Tibial artery (tissue), 4 donors: ENCODE measurements at places on chromosomes 11 and 22.
A peak's percentile ranks its signal among the peaks of the same experiment; 100 is the strongest.

DNA sequence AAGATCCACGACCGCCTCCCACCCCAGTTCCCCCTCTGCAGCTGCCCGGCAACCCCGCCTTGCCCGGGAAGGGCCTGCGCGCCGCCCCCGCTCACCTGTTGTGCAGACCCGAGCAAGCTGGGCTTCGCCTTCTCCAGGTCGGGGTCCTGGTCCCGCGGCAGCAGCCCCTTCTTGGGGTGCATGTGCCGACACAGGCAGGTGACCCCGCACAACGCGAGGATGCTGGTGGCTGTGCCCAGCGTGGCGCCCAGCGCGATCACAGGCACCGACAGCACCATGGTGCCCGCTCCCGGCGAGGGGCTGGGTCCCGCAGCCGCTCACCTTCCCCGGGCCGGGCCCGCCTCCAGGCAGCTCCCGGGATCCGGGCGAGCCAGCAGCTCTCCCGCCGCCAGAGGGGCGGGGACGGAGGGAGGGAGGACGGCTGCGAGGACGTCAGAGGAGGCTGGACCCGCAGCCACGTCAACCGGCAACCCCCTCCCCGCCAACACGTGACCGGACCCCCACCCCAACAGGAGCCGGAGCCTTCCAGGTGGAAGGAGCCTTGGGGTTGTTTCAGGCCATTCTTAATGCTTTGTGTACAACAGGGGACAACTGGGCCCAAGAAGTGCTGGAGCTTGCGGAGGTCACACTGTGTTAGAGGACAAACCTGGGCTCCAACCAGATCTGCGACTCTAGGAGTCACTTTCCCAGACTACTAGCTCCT is at the start of gene SYT13:
TSS of gene SYT13 (minus strand) at position 412 of the 703 bp plus-strand sequence. CDS start at position 278, 134 bp downstream.
- no peak for DNase-seq

GRCh38 chr11:76629116-76629852 is 41.3 kb downstream of the LRRC32 start:
- peak; percentile 73 for DNase-seq

DNA sequence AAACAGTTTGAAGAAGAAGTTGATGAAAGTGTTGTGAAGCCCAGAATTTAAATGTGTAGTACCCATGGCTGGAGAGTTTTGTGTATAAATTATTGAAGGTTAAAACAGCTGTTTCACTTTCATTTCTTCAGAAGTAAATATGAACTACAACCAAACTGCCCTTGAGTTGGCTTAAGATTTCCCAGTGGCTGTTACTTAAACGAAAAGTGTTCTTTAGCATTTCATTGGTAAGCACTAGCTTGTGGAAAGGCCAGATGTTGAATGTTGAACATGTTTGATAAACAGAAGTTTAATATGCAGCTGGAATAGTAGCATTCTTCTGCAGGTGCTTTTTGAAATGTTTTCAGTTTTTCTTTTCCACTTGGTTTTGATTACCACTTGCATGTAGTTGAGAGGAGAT is 83.2 kb upstream of the TNRC6B start:
- DNase-seq: no peak

DNA sequence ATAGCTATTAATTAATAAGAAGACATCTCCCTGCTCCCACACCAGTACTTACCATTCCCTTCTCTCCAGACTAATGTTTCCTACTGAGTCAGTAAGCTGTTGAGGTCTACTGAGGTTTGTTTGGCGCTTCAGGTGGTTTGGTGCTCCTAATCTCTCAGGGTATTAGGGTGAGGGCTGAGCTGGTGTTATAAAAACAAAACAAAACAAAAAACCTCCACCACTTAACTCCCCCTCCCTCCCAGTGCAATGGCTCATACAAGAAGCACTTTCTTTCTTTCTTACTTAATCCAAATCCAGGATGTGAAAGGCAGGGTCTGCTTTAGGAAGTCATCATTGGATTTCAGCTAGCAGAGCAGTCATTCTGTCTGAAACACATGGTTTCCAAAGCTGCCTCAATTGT is 15.3 kb downstream of the CSTPP1 start:
- no peak for DNase-seq

GRCh38 chr11:131944736-131945135 is 574.3 kb downstream of the NTM start:
- DNase-seq: no peak

- DNase-seq: no peak
Measured at GRCh38 chr22:39543095-39543494, 10.5 kb upstream of the RPS19BP1 start.

GRCh38 chr11:20964985-20965384 is 295.6 kb downstream of the NELL1 start:
- DNase-seq: no peak

- DNase-seq: no peak
Measured at GRCh38 chr22:24156141-24156912, 25.0 kb upstream of the SUSD2 start.

DNA sequence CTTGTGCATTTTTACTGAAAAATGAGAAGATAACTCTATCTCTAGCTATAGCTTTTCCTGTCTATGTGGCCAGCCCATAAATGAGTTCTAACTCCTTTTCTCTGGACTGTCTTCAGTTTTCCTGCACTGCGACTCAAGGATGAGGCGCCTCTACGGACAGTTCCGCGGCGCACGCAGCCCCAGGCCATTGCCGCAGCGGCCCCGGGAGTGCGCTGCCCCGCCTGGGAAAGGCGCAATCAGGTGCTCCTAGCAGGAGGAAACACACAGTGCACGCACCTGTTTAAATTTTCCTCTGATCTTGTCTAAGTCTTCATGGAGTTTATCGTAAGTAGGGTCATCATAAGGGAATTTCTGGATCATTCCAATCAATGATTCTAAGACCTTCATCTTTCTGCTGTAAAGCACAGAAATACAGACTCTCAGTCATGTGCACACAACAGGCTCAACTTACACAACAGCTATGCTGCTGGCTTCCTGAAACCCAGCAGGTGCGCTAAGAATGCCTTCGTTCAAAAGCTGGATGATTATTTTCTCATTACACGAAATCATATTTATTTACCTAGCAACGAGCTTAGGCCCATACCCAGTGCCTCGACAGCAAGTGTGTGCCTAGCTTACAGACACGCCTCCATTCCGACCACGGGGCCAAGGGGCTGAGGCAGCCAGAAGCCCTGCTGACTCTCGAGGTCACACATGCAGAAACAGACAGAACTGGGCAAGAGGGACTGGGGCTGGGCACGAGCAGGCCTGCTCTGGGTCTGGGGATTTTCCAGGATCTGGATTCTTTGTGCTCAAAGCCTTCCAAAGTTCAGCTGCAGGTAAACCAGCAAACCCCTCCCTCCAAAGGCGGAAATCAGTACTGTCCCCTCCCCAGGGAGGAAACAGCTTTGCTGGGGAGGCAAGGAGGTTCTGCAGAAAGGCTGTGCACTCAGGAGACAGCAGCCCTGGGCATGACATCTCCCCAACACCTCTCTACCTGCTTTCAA is 7.2 kb downstream of the LTO1 start:
- DNase-seq: no peak

DNA sequence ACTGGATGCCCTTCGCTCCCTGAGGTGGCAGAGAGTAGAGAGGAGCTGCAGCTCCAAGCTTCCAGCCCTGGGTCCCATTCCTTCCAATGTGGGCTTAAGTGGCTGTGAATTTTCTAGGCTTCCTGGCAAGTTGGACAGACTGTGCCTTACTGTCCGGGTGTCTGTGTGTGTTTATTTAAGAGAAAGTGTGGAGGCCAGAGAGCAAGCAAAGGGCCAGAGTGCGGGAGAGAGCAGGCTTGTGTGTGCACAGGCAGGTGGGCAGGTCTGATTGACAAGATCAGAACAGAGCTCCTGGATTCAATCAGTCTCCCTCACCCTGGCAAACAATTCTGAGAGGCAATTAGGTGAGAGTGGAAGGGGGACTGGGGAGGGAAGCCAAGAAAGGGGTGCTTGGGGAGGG is 347.0 kb downstream of the CADM1 start:
- no peak for DNase-seq

- DNase-seq: no peak
Measured at GRCh38 chr22:32627091-32627490, 152.5 kb downstream of the FBXO7 start.

DNA sequence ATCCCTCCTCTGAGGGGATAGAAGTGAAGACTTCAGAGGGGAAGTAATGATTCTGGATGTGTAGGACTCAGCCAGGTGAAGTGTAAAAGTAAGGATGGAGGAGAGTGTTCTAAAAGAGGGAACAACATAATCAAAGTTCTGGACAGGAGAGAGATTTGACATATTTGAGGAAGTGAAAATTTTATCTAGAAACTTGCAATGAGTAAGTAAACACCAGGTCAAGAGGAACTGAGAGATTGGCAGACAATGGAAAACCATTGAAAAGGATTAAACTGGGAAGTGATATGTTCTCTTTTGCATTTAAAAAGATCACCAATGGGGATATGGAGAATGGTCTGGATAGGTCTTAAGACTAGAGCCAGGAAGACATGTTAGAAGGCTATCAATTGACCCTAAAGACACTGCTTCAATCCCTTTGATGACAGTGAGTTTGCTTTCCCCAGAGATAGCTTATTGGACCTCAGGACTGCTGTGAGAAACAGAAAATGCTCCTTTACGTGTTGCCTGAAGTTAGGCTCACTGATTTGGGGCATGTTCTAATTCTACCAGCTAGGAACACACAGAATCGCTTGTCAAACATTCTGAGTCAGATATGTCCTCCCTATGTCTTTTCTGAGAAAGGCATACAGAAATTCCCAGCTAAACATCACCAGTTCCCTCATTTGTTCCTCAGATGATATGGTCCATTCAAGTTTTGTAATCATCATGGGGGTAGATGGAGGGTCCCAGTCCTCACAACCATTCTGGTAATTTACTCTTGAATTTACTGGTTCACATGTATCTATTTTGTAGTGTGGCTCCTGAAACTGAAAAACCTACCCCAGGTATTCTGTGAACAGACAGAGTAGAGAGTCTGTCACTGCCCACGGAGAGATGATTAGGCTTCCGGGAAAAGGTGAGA is 144.9 kb downstream of the MAML2 start:
- no peak for DNase-seq

DNA sequence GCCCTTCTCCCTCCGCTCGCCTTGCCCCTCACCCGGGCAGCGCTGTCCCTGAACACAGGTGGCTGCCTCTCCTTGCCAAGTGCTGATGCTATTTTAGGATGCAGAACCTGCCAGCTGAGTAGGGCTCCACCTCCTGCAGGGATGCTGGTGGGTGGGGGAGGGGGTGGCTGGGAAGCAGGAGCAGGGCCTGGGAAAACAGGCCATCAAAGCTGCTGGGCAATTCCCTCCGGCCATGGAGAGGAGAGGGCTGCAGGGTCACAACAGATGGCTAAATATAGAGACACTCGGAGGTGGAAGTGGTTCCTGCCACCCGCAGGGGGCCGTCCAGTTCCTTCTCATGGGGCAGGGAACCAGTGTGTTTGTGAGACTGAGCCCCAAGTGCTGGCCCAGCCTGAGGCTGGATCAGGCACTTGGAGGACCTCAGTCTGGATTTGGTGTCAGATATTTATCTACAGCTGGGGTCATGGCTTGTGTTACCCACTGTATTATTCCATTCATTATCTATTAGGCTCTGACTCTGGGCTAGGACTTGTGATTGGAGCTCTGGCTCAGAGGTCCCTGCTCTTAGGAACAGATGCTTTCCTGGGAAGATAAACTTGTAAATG is 59.6 kb downstream of the LRRC32 start:
- DNase-seq: peak; percentile 83

GRCh38 chr11:468493-468892 is 18.4 kb downstream of the PTDSS2 start:
- DNase-seq: no peak

- no peak for DNase-seq
Measured at GRCh38 chr11:115182282-115182955, 321.8 kb downstream of the CADM1 start.

GRCh38 chr22:36439481-36440271 is 41.8 kb downstream of the TXN2 start:
- no peak for DNase-seq

DNA sequence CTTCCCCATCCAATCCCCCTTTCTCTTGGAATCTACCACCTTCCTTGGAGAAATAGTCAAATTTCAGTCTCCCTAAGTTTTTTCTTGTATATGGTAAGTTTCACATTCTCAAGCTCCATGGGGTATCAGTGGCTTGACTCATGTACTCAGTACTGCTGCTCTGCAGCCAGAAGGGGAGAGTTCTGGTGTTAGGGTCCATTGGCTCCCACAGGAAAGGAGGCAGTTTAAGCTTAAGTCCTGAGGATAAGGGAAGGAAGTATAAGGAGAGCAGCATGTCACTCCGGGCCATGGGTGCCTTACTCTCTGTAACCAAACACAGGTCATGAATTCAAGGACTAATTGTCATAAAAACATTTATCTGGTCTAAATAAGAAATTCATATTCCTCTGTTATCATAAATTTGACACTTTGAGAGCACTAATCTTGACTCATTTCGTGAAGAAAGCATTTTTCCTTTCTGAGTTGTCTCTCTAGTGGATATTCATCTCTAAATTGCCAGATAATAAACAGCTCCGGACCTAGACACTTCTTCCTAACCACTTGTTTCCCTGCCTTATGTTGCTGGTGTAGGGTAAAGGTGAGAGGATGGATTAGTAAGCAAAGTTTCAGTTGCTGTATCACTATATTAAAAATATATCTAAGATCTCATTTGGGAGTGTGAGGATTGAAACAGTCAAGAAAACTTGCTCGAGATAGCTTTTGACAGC is 20.1 kb upstream of the SORL1 start:
- no peak for DNase-seq

DNA sequence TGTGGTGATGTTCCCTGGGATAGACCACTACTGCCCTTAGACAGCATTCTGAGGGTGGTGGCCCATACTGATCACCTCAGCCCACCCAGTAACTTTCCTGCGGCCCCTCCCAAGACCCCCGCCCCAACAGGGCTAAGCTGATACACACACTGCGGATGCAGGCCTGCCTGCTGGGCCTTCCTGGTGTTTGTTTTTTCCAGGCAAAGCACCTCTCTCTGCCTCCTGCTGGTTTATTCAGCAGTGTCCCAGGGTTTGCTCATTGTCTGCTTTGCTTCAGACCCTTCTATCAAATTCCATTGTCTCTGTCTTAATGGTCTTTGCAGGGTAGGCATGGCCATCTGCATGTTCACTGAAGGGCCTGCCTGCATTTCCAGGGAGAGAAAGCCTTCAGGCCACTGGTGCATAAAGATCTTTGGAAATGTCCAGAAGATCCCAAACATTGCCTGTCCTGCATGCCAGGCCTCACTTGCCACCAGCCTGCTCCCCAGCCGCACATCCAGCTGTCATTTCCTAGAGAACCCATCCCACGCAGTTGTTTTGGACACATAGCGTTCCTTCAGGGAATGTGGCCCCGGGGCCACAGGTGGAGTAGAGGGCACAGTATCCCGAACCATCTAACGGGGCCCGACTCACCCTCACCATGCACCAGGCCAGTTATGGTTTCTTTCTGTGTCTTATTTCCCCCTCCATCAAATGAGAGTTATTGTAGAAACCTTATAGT is 50.2 kb downstream of the BCR start:
- DNase-seq: no peak

GRCh38 chr11:64969209-64969608 is 2.7 kb downstream of the MAJIN start:
- DNase-seq: no peak

- DNase-seq: no peak
Measured at GRCh38 chr22:26549902-26550497, 37.7 kb upstream of the TFIP11 start.
